ENCODE measurements at places on chromosomes 2 and 18.

DNA sequence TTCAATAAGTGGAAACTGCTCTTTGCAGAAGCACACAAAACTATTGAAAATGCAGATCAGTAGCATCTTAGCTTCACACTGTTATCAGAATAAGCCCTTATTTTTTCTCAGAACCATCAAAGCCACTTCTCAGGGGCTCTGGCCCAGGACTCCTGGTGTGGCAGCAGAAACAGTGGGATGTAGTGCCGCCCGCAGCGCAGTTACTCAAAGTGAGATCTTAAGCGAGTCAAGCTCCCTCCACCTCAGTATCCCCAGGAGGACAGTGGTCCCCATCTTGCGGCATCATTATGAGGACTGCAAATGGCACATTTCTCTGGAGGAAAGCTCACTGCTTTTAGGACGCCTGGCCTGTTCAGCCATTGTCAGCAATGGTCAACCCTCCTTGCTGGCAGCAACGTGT, 60.0 kb downstream of the MBP start:
- no peak for DNase-seq

DNA sequence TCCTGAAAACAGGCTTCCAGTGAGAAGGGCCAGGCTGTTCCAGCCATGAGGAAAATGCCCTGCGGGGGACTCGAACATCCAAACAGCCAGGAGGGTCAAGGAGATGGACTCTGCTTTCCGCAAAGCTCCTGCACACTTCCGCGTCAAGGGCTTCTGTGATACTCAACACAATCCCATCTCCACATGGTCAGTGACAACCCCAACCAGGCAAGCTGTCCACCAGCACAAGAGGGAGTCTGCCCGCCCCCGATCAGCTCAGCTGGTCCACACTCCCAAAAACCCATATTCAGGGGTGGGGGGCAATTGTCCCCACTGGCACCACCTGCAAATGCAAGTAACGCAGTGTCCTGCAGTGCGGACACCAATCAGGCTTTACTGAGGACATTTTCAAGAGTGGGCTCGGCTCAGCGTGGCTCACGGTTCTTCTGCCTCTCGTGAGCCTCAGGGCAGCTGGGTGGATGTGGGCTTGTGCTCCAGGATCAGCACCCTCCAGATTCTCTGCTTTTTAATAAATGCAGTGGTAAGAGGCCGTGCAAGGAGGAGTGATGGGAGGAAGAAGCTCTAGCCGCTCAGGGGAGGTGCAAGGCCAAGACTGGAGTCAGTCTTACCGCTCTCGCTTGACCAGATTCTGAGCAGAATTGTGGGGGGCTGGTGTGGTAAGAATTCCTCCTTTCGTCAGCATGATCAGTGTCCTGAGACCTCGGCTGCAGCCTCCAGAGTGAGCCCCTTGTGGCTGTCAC, 19.5 kb upstream of the CIDEA start:
- no peak for DNase-seq

GRCh38 chr18:60892855-60893254, 440.4 kb upstream of the CDH20 start:
- no peak for DNase-seq

GRCh38 chr2:46812361-46813019, 103.1 kb downstream of the MCFD2 start:
- no peak for DNase-seq

- no peak for DNase-seq
Observed at GRCh38 chr18:76348267-76349066, 146.6 kb downstream of the ZNF516 start.

DNA sequence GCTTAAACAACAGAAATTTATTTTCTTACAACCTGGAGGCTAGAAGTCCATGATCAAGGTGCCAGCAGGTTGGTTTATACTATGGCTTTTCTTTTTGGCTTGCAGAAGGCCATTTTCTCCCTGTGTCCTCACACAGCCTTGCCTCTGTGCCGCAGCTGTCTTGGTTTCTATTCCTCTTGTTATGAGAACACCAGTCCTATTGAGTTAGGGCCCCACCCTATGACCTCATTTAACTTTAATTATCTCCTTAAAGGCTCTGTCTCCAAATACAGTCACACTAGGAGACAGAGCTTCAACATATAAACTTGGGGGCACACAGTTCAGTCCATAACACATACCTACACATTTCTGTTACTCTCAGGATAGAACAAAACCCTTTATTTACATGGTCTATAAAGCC, 17.3 kb upstream of the RHOB start:
- no peak for DNase-seq

- DNase-seq: no peak
Observed at GRCh38 chr2:32627441-32627813, 423 bp upstream of the TTC27 start.

GRCh38 chr2:162490052-162490717, 146.3 kb downstream of the GCA start:
- DNase-seq: no peak

DNA sequence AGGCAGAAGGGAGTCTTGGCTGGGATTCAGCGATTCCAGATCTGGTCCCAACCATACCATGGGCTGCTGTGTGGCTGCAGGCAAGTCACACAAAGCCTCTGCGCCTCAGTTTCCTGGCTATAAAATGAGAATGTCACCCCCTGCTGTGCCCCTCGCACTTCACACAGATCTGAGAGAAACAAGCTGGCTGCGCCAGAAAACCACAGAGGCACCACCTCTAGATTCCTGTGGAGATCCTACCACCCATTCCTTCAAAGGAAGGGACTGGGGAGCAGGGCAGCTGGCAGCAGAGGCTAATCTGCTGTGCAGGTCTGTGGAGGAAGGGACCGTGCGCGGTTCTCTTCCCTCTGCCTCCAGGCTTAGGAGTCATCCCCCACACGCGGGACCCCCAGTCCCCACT, 19.8 kb downstream of the NEURL3 start:
- no peak for DNase-seq

DNA sequence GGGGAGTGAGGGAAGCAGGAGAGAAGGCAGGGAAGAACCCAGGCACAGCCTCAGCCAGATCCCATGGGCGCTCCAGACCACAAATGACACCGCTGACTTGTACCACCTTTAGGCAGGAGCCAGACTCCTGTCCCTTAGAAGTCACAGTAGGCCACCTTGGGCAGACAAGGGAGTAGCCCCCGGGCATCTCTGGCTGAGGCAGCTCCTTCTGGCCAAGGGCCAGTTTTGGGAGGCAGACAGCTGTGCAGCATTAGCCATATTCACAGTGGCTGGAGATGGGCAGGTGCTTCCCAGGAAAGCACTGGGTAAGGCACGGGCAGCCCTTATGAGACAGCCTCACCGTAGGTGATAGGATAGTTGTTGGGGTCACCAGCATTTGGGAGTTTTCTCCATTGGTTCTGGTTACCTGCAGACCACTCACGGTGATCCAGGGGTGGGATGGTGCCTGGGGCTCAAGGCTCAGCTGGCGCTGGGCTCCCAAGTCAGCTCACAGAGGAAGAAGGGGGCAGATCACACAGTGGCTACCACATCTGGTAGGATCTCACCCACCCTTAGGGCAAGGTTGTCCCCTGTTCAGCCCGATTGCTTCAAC, 2.1 kb downstream of the ASTL start:
- DNase-seq: no peak

DNA sequence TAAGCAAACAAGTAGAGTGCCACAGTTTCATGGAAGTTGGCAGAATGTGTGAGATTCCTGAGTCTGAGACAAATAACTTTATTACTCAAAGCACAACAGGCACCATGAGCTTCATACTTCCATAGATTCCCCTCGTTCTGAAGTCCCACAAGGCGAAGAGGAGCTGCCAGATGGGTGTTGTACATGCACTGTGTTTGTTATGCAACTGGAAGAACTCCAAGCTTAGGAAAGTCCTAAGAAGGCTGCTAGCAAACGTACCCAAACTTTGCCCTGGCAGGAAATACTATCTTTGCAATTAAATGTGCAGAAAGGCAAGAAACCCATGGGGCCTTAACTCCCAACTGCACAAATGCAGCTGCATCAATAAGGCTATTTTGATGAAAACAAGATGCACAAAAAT, 1.6 kb upstream of the GCA start:
- no peak for DNase-seq

DNA sequence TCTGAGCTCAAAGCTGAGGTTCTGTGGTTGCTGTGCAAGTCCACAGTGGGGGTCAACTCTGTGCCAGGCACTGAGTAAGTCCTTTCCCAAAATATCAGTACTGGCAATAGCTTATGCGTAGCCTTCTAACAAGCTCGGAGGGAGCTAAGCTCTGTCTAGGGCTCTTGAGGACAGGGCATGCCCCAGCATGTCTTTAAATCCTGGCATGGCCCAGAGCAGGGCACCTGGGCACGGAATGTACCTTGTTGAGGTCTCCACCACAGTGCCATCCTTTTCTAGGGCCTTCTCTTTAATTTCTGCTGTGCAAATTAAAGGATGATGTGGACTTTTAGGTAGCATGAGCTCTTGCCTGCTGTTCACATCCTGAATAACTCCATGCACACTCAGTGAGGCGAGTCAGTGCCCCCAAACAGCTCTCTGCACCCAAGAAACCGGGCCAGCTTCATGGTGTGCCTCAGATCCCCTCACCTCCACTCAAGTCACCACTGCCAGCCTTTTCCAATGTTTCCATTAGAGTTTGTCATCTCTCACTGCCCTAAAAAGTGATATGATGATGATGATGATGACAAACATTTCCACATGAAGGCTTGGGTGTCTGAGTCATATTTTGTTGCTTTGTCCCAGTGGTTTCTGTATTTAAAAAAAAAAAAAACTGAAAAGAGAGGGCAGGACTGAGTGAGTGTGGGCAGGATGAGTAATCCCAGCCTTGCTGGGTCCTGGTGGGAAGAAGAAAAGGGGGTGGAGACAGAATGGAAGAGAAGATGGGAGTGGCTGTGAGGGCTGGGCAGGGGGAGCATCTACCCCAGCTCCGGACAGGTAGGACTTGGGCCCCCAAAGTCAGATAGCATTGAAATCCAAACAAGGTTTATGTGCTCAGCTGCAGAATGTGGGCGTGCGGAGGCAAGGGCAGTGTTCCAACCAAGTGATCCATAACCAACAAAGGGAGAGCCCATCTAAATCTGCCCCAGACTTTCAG, 78.9 kb downstream of the ZBTB7C start:
- DNase-seq: no peak

DNA sequence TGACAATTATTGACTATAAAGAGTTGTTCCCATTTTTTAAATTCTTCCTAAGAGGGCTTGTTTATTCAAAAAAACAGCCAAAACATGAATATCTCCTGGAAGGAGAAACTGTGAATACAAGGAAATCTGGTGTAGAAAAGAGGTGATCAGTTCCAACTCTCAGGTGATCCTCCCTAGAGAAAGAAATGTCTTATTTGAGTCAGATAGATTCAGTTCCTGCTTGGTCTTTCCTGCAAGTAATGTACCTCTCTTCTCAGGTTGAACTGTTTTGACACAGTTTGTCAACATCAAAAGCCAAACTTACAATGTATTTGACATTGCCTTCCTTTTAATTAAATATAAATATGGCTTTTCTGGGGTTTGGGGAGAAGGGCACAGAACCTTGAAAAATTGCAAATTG, 567.4 kb downstream of the ARHGAP15 start:
- no peak for DNase-seq

- DNase-seq: no peak
Observed at GRCh38 chr2:116706396-116706795, 1108.1 kb upstream of the DDX18 start.

DNA sequence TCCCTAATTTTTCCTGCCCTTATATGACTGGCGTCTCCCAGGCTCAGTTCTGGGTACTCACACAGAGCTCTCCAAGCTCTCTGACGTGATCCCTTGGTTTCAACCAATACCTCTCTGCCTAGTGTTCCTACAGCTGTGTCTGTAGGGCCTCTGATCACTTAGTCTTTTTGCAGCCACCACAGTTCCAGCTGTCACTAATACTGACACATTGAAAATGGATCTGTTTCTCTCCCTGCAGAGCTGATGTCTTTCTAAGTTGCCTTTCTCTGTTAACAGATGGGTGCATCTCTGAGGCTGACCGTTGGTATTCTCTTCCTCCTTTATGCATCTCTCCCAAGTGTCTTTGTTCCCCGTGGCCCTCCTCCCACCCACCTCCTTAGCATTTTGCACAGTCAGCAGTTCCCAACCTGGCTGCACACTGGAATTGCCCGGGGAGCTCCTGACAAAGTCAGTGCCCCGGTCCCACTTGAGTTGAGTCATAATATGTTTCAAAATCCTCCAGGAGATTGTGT, 62.5 kb downstream of the CERS6 start:
- no peak for DNase-seq

DNA sequence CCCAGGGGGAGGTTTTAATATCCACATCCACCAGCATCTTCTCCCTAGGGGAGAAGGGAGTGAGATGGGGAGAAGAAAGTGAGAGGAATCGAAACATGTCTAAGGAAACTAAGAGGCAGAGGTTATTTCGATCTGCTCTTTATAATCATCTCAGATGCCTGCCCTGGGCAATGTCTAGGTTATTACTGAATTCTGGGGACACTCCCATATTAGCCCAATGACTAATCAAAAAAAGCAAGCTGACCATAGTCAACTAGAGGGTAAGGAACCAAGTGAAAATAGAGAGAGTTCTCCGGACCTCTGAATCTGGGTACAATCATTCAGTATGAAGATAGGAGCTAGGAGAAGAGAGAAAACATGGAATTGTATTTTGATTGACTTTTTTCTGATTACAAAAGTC, 56.7 kb upstream of the EML4 start:
- DNase-seq: no peak

GRCh38 chr2:68203587-68203986, 45.9 kb downstream of the PNO1 start:
- DNase-seq: peak; percentile 8

- DNase-seq: no peak
Observed at GRCh38 chr18:73244401-73244800, 376.6 kb upstream of the NETO1 start.

DNA sequence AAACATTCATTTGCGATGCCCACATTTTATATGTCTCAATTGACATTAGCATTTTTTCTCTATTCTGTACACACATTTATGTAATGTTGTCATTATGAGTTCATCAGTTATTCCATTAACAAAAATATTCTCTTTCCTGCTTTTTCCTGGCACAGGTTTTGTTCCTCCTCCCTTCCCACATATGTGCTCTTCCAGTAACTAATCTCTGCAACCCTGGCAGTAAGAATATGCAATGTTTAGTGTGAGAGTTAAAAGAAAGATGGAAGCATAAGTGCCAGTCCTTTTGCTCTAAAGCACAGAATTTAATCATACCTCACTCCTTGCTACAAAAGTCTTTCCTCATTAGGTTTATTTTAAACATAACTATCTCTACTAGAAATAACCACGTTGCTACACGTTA, 155.8 kb upstream of the ERBB4 start:
- no peak for DNase-seq

GRCh38 chr2:108982259-108982679, 6.8 kb downstream of the EDAR start:
- no peak for DNase-seq

DNA sequence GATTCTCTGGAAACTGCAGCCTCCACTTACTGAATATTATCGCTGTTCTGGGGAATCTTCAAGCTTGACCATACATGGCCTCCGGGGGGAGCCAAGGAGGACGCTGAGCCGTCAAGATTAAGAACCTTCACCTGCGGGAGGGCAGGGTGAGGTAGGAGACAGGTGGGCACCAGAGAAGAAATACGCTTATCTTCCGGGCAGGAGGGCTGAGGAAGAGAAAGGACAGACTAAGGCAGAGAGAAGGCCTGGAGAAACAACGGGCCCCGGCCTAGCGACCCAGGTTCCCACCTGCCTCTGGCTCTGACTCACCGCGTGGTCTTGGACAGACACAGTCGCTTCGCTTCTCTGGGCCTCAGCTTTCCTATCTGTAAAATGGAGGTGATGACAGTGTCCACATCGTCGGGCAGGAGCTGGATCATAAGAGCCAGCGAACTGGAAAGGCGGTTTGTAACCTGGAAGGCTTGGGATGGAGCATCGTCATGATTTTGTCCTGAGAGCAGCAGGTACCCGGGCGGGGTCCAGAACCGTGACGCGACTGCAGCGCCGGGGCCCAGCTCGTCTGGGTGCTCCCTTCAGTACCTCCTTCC, 659 bp downstream of the ZNF142 start:
- DNase-seq: peak; percentile 8

- no peak for DNase-seq
Observed at GRCh38 chr18:7908681-7909299, 341.7 kb downstream of the PTPRM start.
